ENCODE measurements at places on chromosomes 6 and 20.

GRCh38 chr6:35061651-35062410, 79.3 kb downstream of the TCP11 start:
- DNase-seq: no peak

DNA sequence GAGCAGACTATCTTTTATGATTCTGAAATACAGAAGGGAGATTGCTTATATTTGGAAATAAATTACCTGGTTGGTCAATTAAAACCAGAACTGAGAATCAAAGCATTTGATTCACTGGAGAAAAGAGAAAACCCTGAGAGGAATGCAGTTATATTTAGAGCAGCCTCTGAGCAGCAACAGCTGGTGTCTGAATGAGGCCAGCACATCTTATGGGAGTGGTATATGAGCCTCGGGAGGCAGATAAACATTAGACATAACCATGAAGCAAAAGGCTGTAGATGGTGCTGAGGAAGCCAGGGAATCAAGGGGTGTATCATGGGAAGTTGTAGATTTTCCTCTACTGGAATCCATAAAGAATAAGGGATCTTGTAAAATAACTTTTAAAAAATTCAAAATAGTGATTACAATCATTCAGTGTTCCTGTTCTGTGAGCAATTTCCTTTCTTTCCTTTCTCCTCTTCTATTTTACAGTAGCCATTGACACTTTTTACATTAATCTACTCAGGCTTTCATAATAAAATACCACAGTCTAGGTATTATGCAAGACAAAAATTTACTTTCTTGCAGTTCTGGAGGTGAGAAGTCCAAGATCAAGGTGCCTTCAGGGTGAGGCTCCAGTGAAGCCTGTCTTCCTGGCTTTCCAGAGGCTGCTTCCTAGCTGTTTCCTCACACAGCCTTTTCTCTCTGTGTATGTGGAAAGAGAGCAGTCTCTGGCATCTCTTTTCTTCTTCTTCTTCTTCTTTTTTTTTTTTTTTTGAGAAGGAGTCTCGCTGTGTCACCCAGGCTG, 32.8 kb upstream of the ENPP5 start:
- no peak for DNase-seq

GRCh38 chr20:41232973-41233926, 84.3 kb downstream of the ZHX3 start:
- no peak for DNase-seq

DNA sequence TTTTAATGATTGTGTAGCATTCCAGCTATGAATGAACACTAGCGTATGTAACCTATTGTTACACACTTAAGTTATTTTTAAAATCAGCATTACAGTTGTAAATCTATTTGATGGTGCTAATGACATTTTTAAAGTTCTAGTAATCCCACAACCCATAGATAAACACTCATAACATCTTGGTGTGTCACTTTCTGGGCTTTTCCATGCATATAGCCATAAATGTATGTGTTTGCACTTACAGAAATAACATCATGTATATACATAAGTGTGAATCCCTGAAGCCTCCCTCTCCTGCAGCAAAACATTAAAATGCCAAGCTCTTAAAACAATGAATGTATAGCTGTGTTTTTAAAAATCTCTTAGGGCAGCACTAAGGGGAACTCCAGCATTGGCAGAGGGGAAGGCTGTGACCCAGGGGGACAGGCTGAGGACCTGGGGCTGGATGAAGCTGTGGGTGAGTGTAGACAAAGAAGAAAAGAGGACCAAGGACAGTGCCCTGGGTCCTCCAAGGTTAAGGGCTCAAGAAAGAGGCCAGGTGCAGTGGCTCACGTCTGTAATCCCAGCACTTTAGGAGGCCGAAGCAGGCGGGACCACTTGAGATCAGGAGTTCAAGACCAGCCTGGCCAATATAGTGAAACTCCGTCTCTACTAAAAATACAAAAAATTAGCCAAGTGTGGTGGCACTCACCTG, 929 bp upstream of the CENPB start:
- DNase-seq: no peak

- DNase-seq: peak; percentile 53
Measured at GRCh38 chr6:41723530-41724227, 11.7 kb downstream of the TFEB start.

DNA sequence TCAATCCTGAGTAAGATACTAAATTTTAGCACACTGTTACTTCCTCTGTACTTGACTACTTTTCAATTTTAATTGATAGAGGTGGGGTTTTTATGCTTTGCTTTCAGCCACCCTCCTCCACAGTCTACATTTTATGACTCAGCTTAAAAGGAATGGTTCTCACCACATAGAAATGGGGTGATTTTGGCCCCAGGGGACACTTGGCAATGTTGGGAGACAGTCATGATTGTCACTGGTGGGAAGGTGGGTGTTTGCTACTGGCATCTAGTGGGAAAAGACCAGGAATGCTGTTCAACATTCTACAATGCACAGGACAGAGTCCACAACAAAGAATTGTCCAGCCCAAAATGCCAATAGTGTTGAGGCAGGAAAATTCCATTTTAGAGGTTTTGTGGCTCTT, 71.3 kb downstream of the PCSK2 start:
- no peak for DNase-seq

DNA sequence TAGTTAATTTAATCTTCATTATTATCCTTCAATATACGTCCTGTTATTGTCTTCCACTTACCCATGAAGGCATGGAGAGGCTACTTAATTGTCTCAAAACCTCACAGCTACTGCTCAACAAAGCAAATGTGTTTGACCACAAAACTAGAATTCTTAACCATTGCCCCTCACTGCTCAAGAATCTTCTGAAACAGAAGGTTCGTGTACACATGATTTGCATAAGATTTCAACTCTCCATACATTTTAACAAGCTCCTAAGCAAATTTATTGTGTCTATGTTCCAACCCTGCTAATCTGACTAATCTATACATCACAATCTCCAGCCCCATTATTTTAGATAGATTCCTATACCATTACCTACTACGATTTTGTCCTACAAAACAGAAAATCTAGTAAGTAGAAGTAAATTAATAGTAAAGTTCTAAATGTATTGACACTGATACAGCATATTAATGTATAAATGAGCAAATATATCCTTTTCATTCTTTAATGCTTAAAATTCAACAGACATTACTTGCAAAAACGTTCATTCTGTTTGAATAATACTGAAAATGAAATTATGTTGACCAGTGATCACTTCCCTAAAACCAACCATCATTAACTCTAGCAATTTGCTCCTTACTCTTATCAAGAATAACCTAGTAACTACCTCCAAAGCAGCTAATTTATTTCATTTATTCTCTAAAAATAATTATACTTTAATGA, 89.7 kb upstream of the RNF217 start:
- DNase-seq: no peak

- DNase-seq: no peak
Measured at GRCh38 chr6:14665827-14666724, 548.5 kb downstream of the CD83 start.

- no peak for DNase-seq
Measured at GRCh38 chr6:118283766-118284165, 264.3 kb upstream of the PLN start.
